Stimulated activated CD4-positive, alpha-beta T cell treated with anti-CD3 and anti-CD28 coated beads, Interleukin-2, amount 100 ng/mL, for 48 hours (primary cell): ENCODE measurements at places on chromosomes 1 and 21.

- no peak for DNase-seq
Measured at GRCh38 chr1:51956528-51957509, 33.7 kb downstream of the RAB3B start.

DNA sequence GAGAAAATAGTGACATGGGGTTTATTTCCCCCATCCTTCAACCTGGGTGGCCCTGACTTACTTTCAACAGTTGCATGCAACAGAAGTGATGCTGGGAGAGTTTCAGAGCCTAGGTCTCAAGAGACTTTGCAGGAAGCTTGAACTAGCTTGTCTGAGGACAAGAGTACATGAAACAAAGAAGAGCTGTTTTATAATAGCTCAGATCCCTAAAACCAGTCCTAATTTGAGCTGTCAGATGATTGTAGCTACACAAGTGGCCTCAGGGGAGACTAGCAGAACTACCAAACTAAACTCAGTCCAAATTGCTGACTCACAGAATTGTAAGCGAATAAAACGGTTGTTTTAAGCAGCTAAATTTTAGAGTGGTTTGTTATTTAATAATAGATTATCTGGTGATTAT is 17.1 kb downstream of the RC3H1 start:
- no peak for DNase-seq

- DNase-seq: no peak
Measured at GRCh38 chr1:71522721-71523120, 441.9 kb upstream of the ZRANB2 start.

DNA sequence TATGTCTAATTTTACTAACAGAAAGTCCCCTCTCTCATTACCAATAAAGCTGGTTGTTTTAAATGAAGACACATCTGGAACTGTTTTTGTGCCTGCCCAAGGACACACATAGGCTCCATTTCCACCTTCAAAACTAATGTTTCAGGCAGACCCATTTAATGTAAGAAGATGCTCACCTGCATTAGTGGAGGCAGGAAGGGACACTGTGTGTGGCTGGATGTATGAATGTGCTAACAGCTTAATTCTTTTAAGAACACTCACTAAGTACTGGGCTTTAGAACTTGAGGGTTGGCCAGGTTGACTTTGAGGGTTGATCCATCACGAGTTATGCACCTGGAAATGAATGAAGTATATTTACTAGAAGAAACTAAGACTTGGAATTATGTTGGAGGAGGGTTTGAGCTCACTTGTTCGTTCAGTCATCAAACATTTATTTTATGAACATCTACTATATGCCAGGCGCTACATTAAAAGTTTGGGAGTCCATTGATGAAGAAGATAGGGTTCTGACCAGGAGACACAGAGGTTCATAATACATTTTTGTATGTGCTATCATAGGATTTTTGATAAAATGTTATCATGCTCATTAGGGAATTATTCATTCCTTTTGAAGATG is 5.4 kb downstream of the JUN start:
- no peak for DNase-seq

- DNase-seq: no peak
Measured at GRCh38 chr21:37060296-37060695, 12.6 kb downstream of the PIGP start.

- DNase-seq: no peak
Measured at GRCh38 chr1:245873068-245873467, 634.0 kb downstream of the SMYD3 start.

GRCh38 chr1:180094705-180095295 is 59.9 kb upstream of the QSOX1 start:
- DNase-seq: no peak

DNA sequence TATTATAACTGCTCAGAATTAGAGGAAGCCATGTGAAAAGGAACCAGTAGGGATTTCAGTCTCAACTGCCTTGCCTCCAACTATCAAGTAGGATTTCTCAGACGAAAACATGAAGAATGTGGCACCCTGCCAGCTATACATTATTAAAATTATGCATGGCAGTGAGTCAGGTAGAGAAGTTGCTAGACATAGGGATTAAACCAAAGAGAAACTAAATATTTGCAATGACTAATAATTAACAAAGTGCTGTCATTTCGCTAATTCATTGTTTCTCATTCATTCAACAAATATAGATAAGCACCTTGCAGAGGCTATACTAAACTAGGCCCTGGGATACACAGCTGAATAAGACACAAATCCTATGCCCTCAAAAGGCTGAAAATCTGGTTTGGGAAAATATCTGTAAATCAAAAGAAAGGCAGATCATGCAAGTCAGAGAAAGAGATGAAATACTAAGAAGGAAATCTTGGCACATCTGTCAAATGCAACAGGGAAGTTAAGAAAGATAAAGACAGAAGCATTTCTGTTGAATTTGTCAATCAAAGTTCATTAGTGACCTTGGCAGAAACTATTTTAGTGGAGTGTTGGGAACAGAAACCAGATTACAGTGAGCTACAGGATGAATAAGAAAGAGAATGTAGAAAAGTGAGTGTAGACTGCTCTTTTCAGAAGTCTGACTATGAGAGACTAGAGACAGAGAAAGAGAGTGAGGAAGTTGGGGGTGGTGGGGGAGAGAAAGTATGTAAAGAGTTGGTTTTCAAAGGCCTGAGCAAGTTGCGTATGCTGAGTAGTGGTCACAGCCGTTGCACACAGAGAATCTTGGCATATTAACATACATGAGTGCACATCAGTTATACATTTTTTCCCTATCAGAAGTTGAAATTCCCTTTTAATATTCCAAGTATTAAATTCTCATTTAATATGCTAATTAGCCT is 14.7 kb upstream of the NBPF11 start:
- DNase-seq: no peak

DNA sequence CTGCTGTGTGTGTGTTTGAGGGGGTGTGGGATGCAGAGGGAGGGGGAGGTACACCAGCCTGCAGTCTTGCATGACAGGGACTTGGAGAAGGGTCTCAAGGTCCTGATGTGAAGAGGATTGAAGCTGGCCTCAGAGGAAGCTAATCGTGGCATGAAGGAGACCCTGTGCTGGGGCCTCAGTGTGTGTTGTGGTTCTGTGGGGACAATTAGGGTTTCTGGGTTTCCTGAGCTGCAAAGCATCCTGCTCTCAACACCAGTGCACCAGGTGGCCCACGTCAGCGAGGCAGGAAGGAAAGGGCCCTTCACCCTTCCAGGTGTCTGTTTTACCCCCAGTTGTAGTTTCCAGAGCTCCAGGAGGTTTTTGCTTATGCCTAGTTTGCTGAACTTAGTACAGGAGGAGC is 52.8 kb downstream of the TENT5C start:
- DNase-seq: no peak

GRCh38 chr21:34668803-34669148 is at the start of gene CLIC6:
CLIC6 (plus strand) TSS chr21:34668994; CDS start chr21:34669389, 395 bp downstream.
- DNase-seq: no peak

GRCh38 chr1:21870611-21871010 is 58.5 kb downstream of the LDLRAD2 start:
- no peak for DNase-seq

DNA sequence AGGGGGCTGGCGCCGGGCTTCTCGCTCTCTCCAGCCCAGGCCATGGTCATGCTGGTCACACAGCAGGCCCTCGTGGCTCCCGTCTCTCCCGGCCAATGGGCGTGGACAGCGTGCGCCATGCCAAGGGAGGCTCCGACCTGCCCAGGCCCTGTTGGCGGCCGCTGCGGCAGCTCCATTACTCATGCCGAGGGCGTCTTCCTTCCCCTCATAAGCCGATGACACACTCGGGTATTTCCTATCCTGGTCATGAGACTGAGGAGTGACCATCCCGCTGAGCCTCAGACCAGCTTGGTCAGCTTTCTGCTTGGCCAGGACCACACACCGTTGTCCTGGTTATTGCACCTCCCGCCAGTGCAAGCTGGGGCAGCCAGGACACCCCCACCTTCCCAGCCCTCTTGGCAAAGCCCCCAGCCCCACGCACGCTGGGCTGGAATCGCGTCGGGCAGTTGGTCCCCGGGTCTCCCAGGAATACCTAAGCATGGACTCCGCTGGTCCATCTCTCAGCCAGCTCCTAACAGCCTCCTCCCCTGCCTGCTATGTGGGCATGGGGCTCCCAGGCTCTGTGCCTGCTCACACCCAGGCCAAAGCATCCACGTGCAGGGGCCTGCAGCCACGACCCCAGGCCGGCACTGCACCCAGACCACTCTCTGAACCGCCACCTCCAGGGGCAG is 49.8 kb downstream of the ARHGEF16 start:
- no peak for DNase-seq

DNA sequence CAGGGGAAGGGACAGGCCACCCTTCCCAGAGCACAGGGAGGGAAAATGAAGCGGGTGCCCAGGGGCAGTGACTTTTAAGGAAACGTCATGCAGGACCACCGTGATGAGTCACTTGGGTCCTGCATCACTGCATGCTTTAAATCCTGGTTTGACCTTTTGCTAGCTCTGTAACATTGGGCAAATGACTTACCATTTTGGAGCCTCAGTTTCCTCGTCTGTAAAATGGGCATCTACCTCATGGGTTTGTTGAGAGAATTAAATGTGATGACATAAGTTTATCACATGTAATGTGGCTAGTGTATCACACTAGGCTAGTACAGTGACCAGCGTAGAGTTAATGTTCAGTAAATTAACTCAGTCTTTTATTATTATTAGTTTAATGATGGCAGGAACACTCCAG is 114.8 kb upstream of the IGSF21 start:
- DNase-seq: no peak

DNA sequence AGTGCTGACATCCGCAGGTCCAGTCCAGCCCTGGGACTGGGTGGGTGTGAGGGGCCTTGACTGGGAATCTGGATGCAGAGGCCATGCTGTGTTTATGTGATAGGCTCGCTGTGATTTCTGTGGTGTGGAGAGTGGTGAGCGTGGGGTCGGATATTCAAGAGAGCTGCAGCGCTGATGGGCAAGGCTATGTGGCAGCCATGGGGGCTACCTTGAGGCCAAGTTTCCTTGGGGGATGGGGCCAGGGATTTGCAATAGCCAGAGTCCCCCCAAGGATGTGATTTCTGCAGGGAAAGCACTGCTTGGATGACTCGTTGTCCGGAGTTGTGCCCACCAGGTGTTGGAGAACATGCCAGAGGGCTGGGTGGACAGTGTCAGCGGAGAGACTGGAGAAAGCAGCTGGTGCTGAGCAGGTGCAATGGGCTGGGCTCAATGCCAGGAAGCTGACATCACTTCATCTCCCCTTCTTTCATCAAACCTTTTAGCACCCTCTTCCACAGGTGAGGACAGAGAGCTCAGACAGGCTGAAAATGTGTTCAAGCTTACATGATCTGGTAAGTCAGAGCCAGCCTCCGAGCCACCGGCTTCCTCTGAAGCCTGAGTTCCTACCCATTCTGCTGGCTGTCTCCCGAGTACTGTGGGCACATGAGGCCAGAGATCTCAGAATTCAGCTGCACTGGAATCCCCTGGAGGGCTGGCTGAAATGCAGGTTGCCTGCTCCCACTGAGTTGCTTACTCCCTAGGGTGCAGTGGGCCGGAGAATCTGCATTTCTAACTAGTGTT is 132.9 kb downstream of the RHOU start:
- DNase-seq: no peak

DNA sequence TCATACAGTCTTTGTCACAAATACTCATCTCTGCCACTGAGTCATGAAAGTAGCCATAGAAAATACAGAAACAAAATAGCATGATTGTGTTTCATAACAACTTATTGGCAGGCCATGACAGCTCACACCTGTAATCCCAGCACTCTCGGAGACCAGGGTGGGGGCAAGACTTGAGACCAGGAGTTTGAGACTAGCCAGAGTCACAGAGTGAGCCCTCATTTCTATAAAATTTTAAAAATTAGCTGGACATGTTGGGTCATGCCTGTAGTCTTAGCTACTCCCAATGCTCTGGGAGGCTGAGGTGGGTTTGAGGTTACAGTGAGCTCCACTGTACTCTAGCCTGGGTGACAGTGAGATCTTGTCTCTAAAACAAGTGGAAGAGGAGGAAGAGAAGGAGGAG is 411.1 kb downstream of the PCP4 start:
- DNase-seq: no peak

DNA sequence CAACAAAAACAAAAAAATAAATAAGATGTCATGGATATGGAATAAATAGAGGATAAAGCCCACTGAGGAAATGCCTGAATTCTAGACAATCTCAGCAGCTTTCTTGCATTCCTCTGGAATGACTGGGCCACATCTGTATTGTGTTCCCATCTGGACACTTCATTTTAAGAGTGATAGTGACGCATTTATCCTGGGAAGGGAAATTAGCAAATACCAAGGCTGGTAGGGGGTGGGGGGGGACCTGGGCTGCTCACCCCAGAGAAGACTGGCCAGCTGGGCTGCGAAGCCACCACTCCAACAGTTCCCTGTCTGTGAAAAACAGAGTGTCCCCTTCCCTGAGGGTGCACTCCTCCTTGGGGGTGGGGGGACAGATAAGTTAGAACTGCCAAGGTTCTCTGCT is 106.3 kb downstream of the HIVEP3 start:
- DNase-seq: no peak

DNA sequence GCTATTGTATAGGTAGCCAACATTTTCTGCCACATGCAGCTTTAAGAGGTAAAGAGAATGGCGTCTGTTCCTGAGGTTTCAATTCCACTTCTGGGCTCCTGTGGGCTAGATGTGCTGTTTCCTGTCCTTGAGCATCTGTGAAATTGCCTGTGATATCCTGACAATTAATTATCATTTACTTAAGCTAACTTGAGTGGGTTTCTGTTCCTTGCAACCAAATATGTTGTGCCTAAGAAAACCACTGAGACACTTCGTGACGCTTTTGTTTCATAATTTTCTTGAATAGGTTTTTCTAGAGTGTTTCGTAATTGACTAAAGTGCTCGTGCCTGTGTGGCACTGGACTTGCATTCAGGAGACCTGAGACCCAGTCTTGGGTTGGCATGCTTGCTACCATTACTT is 127.3 kb upstream of the POU3F1 start:
- DNase-seq: no peak

DNA sequence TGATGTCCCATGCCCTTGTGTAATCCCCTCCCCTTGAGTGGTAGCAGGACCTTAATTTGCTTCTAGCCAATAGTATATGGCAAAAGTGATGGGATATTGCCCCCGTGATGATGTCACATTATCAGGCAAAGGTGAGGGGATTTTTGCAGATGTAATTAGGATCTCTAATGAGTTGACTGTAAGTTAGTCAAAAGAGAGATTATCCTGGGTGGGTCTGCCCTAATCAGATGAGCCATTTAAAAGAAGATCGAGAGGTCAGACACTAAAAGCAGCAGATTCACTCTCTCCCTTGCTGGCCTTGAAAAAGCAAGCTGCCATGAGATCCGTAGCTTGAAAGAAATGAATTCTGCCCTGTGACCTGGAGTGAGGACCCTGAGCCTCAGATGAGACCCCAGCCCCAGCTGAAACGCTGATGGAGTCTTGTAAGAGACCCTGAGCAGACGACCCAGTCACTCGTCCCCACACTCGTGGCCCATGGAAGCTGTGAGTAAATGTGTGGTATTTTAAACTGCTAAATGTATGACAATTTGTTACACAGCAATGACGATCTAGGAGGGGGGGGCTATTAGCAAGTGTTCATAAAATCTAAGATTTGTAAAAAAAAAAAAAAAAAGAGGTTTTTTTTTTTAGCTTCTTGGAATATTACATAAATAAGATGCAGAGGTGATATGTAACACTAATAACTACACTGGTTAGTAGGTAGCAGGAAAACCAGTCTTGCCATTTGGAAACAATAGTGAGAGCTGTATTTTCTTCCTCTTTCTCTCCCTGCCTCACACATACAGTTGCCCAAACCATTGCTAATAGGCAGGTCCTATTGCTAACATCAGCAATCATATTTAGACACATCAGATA is 50.3 kb upstream of the TARBP1 start:
- no peak for DNase-seq
